Stromal cell of bone marrow (primary cell): ENCODE measurements at places on chromosomes 12 and 14.

GRCh38 chr12:121873216-121873569, 14.5 kb upstream of the HPD start:
- DNase-seq, result no peak

DNA sequence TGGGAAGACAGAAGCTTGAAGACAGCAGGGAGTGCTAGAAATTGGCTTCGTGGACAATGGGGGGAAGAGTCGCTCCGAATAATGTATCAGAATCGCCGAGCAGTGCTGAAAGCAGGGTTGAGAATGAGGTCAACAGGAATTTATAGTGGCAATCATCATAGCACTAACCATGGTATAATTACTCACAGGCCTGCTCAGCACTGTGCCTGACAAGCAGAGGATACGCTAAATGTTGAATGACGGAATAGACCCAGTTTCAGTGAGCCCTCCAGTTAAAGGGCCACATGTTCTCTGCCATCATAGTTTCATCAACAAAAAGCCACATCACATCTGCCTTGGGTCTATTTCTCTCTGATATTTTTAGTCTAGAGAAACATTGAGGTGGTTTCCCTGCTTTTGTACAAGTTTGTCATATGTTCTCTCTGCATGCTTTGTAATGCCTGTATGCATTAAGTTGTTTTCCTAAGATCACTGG, 130.3 kb upstream of the EGLN3 start:
- no peak for DNase-seq

- no peak for DNase-seq
Measured at GRCh38 chr12:93166541-93167307, 211.0 kb upstream of the NUDT4 start.

- DNase-seq, result no peak
Measured at GRCh38 chr14:102905116-102906108, 17.1 kb upstream of the AMN start.

DNA sequence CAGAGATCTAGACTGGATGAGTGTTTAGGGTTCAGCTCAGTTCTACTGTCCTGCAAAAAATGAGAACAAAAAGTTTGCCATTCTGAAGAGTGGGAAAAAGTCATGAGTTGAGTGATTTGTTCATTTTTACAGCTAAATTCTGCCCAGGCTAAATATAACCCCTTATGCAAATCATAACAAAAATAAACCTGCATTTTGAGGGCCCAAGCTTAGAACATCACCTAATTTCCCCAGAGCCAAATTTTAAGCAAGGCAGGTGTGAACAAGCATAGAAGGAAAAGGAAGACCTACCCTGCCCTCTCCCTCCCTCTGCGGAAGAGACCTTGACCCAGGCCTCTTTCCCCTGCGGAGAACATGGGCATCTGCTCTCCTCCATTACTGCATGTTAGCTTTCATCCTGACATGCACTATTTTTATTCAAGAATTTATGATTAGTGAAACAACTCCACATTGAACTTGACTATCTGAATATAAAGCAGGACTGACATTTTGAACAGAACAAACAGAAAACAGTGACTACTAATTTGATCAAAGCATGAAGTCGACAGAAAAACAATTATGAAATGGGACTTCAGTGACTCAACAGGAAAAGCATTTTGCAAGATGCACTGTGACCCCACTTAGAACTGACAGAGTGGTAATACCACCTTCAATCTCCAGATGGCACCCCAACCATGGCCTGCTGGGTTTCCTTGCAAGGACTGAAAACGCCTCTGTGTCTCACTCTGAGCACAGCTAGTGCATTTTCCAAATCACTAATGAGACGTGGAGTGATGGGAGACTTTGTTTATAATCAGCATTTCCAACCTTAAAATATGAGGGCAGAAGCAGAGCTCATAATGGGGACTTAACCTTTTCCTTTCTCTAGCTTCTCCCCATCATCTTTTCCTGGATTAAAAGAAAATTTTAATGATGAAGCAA, 30.9 kb upstream of the SELPLG start:
- peak; percentile 93 for DNase-seq

- DNase-seq, result no peak
Measured at GRCh38 chr14:104434214-104435076, 145.1 kb upstream of the C14orf180 start.

- DNase-seq, result no peak
Measured at GRCh38 chr14:62206456-62206855, 444.2 kb downstream of the SNAPC1 start.

GRCh38 chr12:12510141-12510540, 52.5 kb downstream of the DUSP16 start:
- peak; percentile 73 for DNase-seq

DNA sequence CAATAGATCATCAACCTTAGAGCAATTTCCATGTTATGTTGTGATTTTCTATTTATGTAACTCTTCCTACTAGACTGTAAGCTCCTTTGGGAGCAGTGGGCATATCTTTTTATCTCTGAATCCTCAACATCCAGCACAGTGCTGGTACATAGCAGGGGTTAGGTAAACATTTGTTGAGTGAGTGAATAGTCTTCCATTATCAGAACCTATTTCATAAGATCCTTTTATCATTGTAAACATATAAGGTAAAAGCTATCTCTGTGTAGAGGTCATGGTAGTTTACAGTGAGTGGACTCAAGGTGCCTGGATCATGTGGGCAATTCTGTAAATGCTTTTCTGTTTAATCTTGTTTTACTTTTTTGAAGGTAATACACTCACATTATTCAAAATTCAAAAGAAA, 15.1 kb downstream of the FKBP11 start:
- DNase-seq, result no peak

GRCh38 chr12:3253682-3254275, 176.6 kb downstream of the TSPAN9 start:
- no peak for DNase-seq

GRCh38 chr14:76955575-76956315, 72.8 kb downstream of the IRF2BPL start:
- no peak for DNase-seq

- DNase-seq, result no peak
Measured at GRCh38 chr12:110458756-110459155, 8.6 kb upstream of the ARPC3 start.

DNA sequence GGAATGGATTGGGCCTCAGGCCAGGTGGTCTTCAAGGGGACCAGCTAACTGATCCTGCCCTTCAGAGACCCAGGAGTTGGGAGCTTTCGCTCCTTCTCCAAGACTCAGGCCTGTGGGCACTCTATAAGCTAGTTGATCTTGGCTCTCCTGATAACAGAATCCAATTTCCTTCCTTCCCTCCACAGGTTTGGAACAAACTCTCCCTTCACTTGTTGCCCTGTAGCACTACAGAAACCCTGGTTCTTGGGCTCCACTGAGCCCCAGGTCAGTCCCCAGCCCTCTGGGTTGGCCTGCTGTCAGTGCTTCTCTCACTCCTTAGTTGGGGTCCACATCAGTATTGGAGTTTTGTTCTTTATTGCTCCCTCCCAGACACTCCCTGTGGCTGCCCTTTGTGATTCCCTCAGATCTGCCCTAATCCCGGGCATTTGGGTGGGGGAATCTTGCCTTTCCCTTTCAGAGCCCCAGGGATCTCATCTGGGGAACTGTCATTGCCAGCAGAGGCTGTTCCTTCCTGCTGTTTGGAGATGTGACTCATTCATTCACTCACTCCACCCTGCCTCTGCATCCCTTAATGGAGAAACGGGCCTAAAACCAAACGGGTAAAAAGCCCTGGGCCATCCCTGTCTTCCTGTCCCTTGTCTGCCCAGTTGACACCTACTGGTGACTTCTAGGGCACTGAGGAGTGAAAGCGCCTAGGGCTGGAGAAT, 4.4 kb upstream of the GPD1 start:
- no peak for DNase-seq

GRCh38 chr14:101584055-101584859, 23.0 kb downstream of the DIO3 start:
- DNase-seq, result peak; percentile 33

- no peak for DNase-seq
Measured at GRCh38 chr12:108792361-108793292, 61.3 kb upstream of the CORO1C start.

GRCh38 chr12:106511365-106511764, 71.4 kb upstream of the RFX4 start:
- no peak for DNase-seq

DNA sequence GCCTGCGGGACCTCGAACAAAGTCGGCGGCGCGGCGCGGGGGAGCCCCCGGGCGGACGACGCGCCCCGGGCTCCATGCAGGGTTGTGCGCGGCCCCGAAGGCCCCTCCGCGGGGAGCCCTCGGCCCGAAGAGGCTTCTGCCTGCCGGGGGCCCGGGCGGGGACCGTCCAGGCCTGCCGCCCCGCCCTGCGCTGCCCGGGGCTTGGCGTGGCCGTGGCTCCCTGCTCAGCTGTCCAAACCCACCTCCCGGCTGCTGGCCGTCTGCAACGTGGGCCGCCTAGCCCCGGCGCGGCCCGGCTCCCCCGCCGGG, 670 bp downstream of the DYRK2 start:
- no peak for DNase-seq

- DNase-seq, result no peak
Measured at GRCh38 chr14:72945356-72946027, 19.2 kb downstream of the DCAF4 start.

- no peak for DNase-seq
Measured at GRCh38 chr14:63642656-63643382, 1.1 kb upstream of the WDR89 start.

DNA sequence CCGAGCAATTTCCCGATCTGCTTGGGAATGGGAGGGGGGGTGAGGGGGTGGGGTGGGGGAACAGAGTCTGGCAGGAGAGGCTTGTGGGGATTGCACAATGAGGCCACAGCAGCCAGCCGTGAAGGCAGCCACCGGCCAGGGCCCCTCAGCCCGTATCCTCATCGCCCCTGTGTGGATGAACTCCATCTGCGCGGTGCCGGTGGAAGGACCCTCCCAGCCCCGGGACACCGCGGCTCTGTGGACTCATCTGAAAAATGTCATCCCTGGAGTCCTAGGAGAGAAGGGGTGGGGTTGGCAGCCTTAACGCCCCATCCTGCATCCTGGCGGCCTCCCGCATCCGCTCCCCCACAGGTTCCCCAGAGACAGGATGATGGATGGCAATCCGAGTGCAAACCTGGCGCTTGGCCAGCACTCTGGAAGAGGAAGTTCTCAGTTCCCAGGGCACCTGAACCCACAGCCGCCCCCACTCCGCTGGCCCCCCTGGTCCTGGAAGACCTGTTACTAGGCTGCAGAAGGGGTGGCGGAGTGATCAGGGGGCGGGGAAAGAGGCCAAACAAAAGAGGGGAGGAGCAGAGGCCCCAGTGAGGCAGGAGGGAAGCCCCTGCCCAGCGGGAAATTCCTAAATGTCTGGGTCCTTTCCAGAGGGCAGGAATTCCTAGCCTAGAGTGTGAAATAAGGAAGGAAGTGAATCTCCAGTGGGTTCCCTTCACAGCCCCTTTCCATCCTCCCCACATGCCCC, 1.2 kb upstream of the TNFAIP2 start:
- peak; percentile 50 for DNase-seq

GRCh38 chr14:105059035-105059924, 6.0 kb downstream of the GPR132 start:
- DNase-seq, result no peak

DNA sequence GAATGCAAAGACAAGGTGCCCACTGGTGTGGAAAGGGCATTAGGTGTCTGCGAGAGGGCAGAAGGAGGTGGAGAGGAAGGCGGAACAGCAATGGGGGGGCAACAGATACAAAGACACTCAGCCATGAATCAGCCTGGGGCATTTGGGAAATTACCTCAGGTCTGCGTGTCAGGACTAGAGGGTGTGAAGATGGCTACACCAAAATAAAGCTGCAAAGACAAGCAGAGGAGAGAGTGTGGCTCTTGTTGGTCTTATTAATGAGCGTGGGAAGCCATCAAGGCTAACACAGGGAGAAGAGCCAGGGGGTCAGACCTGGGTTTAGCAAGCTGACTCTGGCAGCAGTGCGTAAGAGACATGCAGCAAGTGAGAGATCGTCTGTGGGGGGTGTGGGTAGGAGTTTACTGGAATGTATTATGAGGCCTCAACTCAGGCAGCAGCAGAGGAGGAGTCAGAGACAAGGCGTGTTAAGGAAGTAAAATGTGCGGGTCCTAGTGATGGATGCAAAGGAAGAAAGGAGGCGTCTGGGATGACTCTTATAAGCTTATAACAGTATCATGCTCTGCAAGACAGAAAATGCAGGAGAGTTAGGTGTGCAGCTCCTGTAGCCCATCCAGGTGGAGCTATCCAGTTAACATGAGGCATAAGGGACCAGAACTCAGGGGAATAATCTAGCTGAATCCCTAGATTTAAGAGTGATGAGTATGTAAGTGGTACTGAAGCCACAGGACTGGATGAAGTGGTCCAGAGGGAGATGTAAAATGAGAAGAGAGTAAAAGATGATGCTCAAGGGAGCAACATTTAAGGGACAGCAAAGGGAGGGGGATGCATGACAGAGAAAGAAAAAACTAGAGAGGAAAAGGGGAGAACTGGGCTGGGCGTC, 50.4 kb downstream of the KCNK10 start:
- no peak for DNase-seq

- DNase-seq, result no peak
Measured at GRCh38 chr12:15171012-15171655, 50.1 kb downstream of the RERG start.

- no peak for DNase-seq
Measured at GRCh38 chr12:14982991-14983390, 10.1 kb downstream of the PDE6H start.

GRCh38 chr12:713281-713875, 39.0 kb upstream of the WNK1 start:
- no peak for DNase-seq

- no peak for DNase-seq
Measured at GRCh38 chr12:42288544-42288943, 37.4 kb downstream of the ZCRB1 start.

DNA sequence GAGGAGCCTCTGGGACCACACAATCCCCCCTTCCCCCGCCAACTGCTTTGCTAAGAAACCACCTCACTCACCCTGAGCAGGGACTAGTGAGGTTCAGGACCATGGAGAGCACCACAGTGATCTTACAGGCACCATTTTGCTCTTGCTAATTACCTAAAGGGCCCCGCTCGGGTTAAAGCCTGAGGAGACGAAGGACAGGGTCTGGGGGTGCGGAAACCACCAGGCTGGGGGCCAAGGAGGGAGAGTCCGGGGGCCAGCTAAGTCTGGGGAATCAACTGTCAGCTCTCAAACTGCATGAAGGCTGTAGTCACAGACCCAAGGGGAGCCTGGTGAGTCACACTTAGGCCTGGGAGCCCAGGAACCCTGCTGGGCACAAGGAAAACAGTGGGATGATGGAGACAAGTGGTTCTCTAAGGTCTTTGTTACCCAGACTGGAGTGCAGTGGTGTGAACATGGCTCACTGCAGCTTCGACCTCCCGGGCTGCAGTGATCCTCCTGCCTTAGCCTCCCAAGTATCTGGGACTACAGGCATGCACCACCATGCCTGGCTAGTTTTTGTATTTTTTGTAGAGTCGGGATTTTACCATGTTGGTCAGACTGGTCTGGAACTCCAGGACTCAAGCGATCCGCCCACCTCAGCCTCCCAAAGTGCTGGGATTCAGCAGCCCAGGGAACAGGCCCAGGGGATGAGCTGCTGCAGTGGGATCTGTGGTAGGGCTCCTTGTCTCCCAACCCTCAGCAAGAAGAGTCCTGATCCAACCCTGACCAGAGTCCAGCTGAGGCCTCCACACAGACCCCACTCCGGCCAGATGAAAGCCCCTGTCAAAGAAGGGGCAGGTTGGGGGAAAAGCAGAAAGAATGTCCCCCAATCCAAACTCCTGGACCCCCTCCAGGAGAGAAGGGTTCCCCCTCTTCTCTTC, 98.8 kb downstream of the CALM1 start:
- peak; percentile 39 for DNase-seq

GRCh38 chr12:80829767-80830166, 108.0 kb downstream of the LIN7A start:
- no peak for DNase-seq

- no peak for DNase-seq
Measured at GRCh38 chr14:69375182-69375581, 22.9 kb downstream of the ERH start.

- no peak for DNase-seq
Measured at GRCh38 chr12:1869145-1869544, 48.8 kb downstream of the LRTM2 start.
